ENCODE measurements at places on chromosomes 2 and 18. TPM values are rescaled to one million over a fixed set of nuclear protein-coding genes. Genes with fewer than 3 reads are reported as not detected.

GRCh38 chr18:35458271-35458670 is 39.5 kb downstream of the INO80C start:
- DNase-seq, result no peak

- no peak for DNase-seq
These were observed 146.2 kb upstream of the OSR1 start for GRCh38 chr2:19504400-19505198.

- no peak for DNase-seq
These were observed 196.3 kb downstream of the MREG start for GRCh38 chr2:215817046-215817445.

IKZF2 gene
- 2.0 TPM for polyA plus RNA-seq

TNS1 gene
- polyA plus RNA-seq, result 1.3 TPM

DNA sequence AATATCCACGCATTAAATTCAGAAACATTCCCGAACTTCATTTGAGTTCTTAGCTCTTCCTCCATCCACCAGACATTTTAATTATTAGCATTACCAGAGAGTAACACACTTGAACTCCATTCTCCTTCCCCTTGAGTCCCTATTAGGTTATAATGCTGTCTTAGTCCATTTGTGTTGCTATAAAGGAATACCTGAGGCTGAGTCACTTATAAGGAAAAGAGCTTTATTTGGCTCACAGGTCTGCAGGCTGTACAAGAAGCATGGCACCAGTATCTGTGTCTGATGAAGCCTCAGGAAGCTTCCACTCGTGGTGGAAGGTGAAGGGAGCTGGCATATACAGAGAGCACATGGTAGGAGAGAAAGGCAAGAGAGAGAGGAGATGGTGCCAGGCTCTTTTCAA is 25.4 kb downstream of the TBC1D8 start:
- DNase-seq, result no peak

GRCh38 chr2:3212984-3213383 is 164.6 kb downstream of the EIPR1 start:
- DNase-seq, result no peak

DNA sequence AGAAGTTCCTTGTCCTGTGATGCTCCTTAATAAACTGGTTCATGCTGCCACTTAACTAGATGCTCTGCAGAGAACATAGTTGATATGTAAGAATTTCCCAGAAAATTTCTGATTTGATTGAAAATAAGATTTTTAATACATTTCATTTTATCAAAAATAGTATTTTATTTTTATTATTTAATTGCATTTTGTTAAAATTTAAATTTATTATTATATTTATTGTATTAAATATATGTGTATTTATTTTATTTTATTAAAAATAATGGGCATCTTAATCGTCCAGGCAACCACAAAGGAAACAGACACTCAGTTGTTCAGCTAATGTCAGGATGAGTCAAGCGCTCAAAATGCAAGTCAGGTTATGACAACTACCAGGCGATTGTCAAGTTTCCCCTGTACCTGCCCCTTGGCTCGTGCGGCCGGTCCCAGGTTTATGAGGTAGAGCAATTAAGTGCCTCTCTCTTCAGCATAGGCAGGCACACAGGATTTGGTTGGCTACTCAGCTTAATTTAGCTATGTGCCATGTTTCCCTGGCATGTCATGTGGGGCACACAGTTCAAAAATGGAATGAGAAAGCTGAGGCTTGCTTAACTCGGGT is 361.2 kb downstream of the RND3 start:
- no peak for DNase-seq

DNA sequence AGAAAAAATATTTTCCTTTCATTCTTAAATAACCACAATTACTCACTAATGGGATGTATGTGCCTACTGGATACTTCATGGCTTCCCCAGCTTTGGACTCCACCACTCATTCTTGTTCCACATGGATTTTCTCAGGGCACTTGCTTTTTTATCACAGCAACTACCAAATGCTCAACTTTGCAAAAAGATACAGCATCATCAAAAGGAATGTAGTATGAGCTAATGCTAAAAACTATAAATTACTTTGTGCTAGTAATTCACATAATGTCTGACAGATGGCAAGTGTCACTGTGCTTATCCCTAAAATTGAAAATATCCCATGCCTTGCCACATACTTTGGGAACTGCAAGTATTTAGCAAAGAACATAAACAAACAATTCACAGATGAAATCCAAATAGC is 130.4 kb upstream of the ZFP36L2 start:
- no peak for DNase-seq

GRCh38 chr2:175187378-175187777 is 5.9 kb upstream of the ATP5MC3 start:
- peak; percentile 65 for DNase-seq

- no peak for DNase-seq
These were observed 493.0 kb upstream of the CNTNAP5 start for GRCh38 chr2:123532126-123532525.

CERKL gene
- polyA plus RNA-seq, result 0.35 TPM

GREB1 gene
- polyA plus RNA-seq, result 12.2 TPM

- DNase-seq, result no peak
These were observed 11.6 kb downstream of the CFLAR start for GRCh38 chr2:201127570-201127969.

DNA sequence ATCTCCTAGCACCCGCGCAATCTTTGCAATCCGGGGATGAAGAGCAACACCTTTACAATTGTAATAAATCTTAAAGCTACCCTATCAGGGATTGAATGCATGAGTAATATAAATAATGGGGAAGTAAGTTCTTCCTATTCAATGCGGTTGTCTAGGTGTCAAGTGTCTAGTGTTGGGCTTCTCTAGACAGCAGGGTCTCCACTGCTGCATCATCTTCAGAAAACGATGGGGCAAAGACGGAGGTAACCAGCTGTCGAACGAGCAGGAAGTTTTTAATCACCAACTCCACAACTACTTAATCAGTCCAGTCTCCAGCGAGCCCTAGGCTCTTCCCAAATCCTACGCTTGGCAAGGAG is 573 bp downstream of the STAM2 start:
- DNase-seq, result no peak

- no peak for DNase-seq
These were observed 20.2 kb downstream of the TWIST2 start for GRCh38 chr2:238868067-238868524.

HOXD9 gene
- polyA plus RNA-seq, result not detected

GRCh38 chr2:108414256-108414876 is 34.6 kb upstream of the GCC2 start:
- no peak for DNase-seq

DNA sequence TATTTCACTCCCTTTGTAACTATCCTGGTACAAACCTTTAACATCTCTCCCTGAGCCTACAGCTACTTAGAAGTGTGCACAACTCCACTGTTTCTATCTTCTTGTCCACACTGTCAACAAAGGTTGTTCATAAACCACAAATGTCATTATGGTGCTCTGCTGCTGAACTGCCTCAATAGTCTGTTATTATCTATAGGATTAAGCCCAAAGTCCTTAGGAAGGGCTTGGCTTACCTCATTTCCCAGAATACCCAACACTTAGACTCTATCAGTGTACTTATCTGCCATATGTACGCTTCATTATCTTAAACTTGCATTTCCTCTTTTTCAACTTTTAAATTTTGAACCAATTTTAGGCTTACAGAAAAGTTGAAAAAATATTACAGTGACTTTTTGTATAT is 94.2 kb downstream of the HNMT start:
- no peak for DNase-seq

- no peak for DNase-seq
These were observed 119.7 kb upstream of the NRXN1 start for GRCh38 chr2:51151490-51152140.

- DNase-seq, result no peak
These were observed 30.5 kb upstream of the IMPA2 start for GRCh38 chr18:11950824-11951223.

DNA sequence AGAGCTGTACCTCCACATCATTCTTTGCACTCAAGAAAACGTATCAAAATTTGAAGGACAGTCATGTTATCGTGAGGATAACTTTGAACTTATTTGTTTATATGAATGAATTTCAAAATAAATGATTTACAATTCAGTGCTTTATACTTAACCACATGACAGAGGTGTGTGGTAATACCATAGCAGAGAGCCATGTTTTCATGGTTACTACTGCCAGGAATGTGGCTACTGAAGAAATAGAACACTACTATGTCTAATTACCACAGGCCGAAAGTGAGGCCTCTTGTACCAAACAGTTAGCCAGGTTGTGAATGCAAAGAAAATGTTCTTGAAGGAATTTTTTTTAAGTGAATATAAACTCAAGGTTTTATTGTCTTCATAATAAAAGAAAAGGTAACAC is 49.2 kb downstream of the AAK1 start:
- DNase-seq, result no peak

DNA sequence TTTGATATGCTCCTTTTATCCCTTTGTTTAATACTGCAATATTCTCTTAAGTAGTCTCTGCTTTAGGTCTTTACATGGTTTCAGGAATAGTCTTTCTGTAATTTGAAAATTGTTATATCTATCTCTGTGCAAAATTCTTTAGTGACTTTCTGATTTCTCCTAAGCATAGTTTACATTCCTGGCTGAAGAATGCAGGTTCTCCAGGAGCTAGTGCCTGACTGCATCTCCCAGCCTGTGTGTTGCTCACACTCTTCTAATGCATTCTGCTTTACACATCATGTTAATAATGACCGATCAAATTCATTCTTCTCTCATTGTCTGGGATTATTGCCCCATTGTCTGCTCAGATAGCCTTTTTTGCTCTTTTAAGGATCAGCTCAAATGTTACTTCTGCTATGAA is 1349.2 kb downstream of the DSC3 start:
- peak; percentile 16 for DNase-seq
